ENCODE measurements at places on chromosomes 1 and 21.

- H3K27ac ChIP-seq = no peak overlapping the region
- no peak overlapping the region for H3K4me3 ChIP-seq
- H3K27me3 ChIP-seq = no peaks in the 10 kb centered on the region
- no peaks in the 10 kb centered on the region for H3K4me1 ChIP-seq
Measured at GRCh38 chr21:31225713-31226112, 118.3 kb downstream of the TIAM1 start.

DNA sequence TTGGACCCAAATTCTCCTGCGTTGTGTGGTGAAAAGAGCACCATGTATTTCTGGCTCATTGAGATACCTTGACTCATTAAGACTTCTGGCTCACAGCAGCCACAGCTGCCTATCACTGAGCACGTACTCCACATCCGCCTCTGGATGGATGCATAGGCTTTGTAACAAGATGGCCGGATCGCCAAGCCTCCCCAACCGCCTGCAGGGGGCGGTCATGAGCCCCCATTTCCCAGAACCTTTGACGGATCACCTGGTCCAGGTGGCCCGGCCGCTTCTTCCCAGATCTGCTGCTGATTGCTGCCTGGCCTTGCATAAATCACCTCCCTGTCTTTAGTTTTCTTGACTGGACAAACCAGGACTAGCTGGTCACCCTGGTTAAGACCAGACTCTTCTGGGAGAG is 156.5 kb upstream of the KLHDC7A start:
- DNase-seq = no peak
- no peaks in the 10 kb centered on the region for H3K27me3 ChIP-seq
- H3K4me3 ChIP-seq = no peak overlapping the region
- H3K36me3 ChIP-seq = no peaks in the 10 kb centered on the region

- no peaks in the 10 kb centered on the region for H3K27me3 ChIP-seq
- H3K27ac ChIP-seq = no peak overlapping the region
- no peak overlapping the region for H3K4me3 ChIP-seq
- no peaks in the 10 kb centered on the region for H3K36me3 ChIP-seq
- no peak for DNase-seq
Measured at GRCh38 chr1:220918285-220918951, 39.2 kb downstream of the HLX start.

GRCh38 chr1:55478742-55479141 is 263.6 kb upstream of the USP24 start:
- H3K27me3 ChIP-seq = no peaks in the 10 kb centered on the region
- DNase-seq = no peak
- H3K4me1 ChIP-seq = peaks cover 20% of the 10 kb centered on the region

- H3K27ac ChIP-seq = no peak overlapping the region
- H3K4me1 ChIP-seq = no peaks in the 10 kb centered on the region
- H3K27me3 ChIP-seq = no peaks in the 10 kb centered on the region
- no peak for DNase-seq
- H3K4me3 ChIP-seq = no peak overlapping the region
- H3K36me3 ChIP-seq = no peaks in the 10 kb centered on the region
Measured at GRCh38 chr1:169812131-169812530, 17.4 kb upstream of the METTL18 start.

- no peak for DNase-seq
- no peaks in the 10 kb centered on the region for H3K4me1 ChIP-seq
- H3K4me3 ChIP-seq = no peak overlapping the region
- H3K27me3 ChIP-seq = no peaks in the 10 kb centered on the region
- no peak overlapping the region for H3K27ac ChIP-seq
Measured at GRCh38 chr1:213032651-213033050, 17.0 kb upstream of the ANGEL2 start.

DNA sequence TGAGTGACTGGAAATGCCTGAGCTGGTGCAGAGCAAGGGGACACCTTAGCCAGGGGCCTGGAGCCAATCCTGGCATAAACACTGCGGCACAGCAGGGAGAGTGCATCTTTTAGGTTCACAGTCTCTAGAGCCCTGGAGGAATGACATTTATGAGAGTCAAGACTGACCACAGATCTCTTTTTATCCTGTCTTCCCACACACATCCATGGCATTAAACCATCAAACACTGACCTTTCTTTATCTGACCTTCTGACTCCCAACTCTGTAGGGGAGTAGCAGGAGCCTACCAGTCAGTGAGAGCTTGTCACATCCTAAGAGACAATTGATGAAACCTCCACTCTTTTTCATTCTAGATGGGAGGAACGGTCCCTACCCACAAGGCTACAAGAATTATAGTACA is 7.9 kb downstream of the CD34 start:
- no peaks in the 10 kb centered on the region for H3K4me1 ChIP-seq
- no peaks in the 10 kb centered on the region for H3K27me3 ChIP-seq
- no peak overlapping the region for H3K4me3 ChIP-seq
- H3K27ac ChIP-seq = no peak overlapping the region

All from body of pancreas (tissue), 4 donors.